ENCODE measurements at places on chromosomes 11 and 22.

- no peak for DNase-seq
Measured at GRCh38 chr11:73077454-73077853, 64.7 kb downstream of the FCHSD2 start.

GRCh38 chr11:122686111-122686510 lies 30.6 kb downstream of the UBASH3B start:
- no peak for DNase-seq

- no peak for DNase-seq
Measured at GRCh38 chr11:112941104-112941503, 20.1 kb upstream of the NCAM1 start.

GRCh38 chr22:19971276-19972124 lies 29.9 kb upstream of the TXNRD2 start:
- no peak for DNase-seq

DNA sequence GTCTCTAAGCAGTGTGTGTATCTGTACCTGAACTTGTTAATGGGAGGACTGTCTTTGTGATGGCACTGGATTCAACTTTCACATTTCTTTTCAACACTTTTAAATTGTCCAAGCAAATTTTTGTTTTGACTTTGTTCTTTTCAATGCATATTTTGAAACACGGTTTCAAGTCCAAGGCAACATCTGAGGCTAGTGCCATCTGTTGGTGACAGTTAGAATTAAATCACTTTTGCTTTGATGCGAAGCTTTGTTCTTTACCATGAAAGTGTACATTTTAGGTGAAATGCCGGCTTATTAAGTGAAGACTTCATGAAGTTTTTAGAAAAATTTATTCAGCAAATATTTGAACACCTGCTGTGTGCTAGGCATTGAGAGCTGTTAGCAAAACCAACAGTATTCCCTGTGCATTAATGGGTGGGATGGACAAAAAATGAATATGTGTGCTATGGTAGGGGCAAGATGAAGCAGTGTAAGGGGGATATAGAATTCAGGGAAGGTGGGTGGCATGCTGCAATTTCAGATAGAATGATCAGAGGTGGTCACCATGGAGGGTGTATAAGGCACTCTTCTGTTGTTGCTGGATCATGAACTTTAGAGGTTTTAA lies 70.2 kb downstream of the DDX10 start:
- no peak for DNase-seq

DNA sequence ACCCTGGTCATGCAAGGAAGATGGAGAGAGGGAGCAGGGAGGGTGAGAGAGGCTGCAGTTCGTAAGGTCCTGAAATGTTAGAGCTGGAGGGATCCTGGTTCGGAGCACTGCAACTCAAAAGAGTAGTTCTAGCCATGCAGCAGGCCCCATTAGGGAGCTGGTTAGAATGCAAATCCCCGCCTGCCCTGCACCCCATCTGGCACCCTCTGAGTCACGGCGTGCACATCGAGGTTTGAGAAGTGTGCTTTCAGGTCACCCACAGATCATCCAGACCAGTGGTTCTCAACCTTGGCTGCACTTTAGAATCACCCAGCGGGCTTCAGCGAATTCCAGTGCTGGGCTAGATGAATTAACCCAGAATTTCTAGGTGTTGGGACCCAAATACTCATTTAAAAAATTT lies 48.2 kb downstream of the ST3GAL4 start:
- no peak for DNase-seq

- DNase-seq, result no peak
Measured at GRCh38 chr11:77027275-77027674, 6.9 kb upstream of the B3GNT6 start.

DNA sequence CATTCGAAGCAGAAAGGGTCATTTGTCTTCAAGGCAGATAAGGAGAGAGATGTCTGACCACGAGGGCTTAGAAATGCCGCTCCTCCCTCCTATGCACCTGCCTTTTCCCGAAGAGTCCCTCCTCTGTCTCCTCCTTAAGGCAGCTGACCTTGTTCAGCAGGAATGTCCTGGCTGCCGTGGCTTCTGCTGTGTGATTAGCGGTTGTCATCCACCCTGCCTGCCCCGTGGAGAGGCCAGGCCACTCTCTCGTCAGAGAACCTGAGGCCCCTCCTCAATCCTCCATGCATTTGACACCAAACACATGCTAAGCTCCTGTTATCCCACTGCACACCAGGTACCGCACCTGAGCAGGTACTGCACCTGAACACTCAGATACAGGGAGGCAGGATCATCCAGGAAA lies 834.6 kb downstream of the TBC1D22A start:
- no peak for DNase-seq

DNA sequence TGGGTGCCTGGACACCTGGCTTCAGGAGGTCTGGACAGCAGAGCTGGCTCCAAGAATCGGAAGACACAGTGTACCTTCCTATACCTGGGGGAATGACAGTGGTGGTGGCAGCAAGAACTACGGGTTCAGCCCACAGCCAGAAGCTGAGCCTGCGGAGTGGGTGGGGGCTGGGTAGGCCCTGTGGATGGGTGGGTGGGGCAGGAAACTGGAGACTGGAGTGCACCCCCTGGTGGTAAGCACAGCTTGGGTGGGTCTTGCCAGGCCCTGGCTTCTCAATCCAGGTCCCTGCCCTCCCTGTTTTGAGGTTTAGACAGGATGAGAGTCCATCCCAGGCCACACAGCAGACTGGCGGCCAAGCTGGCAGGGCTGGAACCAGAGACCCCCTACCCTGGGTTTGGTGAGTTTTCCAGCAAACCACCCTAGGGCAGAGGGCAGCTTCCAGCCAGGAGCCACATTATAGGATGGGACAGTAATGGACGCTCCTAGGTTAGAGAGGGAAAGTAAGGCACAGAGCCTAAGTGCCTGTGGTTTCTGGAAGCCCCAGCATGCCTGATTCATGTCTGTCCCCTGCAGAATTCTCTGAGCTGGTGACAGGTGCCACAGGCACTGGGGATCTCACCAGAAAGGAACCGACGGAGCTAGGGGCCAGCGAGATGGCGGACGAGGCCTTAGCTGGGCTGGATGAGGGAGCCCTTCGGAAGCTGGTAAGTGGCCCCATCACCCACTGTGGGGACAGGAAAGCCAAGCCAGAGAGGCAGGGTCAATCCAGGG lies 1.7 kb downstream of the SMTN start:
- peak; percentile 30 for DNase-seq

DNA sequence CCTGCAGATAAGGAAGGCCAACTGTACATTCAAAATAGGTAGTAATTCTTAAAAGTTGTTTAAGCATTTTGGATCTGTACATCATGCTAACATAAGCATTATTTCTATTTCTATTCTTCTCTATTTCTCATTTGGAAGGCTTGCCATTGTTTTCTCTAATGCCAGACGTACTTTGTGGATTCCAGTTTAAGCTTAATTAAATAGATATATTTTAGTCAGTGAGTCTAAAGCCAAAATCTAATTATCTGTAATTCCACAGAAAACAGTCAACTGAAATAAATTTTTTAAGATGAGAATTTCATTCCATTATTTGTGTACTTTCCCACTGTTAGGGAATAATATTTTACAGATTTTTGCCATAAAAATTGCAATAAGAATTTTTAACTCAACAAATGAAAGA lies 123.0 kb downstream of the LUZP2 start:
- no peak for DNase-seq

- DNase-seq, result peak; percentile 39
Measured at GRCh38 chr11:95231881-95232605, 1.0 kb upstream of the SESN3 start.

- no peak for DNase-seq
Measured at GRCh38 chr11:10413268-10413667, 41.8 kb upstream of the AMPD3 start.

GRCh38 chr22:48488611-48489511 lies 1338.8 kb downstream of the BRD1 start:
- no peak for DNase-seq

- no peak for DNase-seq
Measured at GRCh38 chr11:101428918-101429317, 154.9 kb downstream of the TRPC6 start.

DNA sequence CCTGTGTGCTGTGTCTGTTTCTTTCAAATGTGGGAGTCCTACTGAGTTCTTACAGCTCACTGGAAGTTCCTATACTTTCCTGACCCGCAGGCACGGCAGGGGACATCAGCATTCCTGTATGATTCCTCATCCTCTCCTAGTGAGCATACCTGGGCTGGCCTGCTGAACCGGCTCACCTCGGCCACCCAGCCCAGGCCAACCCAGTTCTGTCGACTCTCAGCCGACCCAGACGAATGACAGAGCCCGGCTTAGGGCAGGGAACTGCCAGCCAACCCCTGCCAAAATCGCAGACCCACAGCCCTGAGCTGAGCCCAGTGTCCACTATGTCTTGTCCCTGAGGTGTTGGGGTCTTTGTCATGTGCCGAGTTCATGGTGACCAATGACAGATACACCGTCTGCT lies 339.7 kb downstream of the BRD1 start:
- DNase-seq, result no peak

DNA sequence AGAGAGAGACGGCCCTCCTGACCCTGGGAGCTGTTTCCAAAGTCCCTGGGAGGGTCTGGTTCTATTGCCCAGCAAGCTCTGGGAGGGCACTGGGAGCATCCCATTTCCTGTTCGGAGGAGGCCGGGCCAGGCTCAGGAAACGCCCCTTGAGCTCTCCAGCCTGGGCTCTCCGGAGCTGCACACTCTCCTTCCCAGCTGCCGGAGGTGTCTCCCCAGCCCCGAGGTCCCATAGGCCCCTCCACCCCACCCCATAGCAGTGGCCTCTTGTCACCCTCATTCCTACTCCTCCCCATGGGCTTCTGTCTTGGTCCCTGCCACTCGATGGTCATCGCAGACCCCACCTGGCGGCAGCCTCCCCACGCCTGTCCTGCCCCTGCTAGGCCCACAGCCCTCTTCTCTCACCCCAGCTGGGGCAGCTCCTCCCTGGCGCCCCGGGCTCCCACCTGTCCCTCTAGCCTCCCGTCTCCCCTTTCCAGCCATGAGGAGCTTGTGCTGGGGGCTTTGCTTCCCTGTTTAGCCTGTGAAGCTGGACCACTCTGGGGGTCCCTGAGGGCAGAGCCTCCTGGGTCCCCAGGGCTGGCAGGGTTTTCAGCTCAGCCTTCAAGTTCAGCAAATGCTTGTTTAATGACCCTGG lies 2.8 kb downstream of the TSPAN32 start:
- no peak for DNase-seq

DNA sequence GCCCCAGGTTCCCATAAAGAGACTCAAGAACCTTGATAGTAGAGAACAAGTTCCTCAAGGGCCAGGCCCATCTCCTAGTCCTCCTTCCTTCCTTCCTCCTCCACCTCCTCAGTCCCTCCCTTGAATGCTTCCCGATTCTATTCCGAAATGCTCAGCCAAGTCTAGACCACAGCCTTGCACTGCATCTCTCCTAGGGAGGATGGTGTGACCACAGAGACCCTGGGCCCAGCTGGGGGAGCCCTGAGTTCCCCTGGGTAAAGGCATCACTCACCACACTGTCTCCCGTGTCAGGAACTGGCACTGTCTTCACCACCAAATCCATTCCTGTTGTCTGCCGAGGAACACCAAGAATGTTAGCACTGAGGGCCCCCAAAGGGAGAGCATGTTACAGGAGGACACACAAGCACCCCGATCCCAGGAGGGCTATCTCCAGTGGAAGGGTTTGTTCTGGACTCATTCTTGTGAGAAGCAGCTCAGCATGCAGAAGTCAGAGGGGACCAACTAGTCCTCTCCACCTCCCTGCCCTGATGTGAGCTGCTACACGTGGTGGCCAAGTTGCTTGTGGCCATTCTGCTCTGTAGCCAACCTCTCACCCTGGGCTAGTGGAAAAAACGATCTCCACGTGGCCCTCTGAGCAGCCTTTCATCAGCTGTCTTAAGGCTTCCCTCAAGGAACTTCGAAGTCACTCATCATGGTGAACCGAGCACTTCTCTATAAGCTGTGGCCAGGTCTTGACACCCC lies 8.7 kb downstream of the IFT27 start:
- no peak for DNase-seq

GRCh38 chr11:96863520-96863919 lies 473.7 kb downstream of the JRKL start:
- no peak for DNase-seq

GRCh38 chr11:12547953-12548650 lies 126.1 kb upstream of the TEAD1 start:
- DNase-seq, result no peak

DNA sequence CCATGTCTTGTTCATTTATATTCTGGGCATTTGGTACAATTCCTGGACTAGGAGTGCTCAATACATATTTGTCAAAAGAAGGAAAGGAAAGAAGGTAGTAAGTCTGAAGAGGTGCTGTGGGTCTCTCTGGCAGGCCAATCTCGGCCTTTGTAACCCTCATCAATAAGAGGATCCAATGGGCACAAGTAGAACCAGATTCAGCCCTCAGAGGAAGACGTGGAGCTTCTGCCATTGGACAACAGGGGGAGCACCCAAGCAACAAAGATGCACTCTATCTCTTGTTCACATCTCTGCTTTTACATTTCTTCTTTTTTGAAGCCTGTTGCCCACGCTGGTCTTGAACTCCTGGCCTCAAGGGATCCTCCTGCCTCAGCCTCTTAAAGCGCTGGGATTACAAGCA lies 2.2 kb upstream of the VPS11 start:
- peak; percentile 19 for DNase-seq

DNA sequence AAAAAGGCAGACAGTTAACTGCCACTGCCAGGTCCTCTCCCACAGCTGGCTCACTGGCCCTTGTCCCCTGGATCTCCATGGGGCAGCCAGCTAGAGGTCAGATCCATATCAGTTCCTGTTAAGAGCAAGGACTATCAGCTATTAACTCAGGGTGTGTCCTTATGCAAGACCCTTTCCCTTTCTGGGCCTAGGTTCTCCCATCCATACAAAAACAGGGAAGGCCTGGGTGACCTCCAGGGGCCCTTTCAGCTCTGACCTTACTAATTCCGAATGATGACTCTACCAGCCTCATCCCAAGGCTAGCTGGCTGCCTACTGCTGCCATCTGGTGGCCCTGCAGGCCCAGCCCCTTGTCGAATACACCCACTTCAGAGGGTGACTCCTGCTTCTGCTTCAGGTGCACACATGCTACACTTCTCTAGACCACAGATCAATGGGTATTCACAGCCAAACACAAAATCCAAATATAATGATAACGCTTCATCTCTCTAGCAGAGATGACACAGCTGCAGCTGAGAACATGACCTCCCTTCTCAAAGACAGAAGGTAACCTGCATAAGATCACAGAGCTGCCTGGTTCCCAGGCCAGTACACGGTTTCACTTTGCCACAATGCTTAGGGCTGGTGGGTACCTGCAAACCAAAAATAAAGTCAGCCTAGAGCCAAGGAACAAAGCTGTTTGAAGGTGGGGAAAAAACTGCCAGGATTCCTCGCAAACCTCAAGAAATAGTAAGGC lies 34.1 kb downstream of the SERGEF start:
- no peak for DNase-seq

DNA sequence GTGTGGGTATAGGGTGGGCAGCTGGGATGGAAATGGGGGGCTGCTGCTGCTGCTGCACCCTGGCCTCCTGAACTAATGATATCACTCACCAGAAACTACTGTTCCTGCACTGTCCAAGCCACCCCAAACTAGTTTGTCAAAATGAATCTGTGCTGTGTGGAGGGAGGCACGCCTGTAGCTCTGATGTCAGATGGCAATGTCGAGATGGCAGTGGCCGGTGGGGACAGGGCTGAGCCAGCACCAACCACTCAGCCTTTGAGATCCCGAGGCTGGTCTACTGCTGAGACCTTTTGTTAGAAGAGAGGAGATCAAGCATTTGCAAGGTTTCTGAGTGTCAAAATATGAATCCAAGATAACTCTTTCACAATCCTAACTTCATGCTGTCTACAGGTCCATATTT lies 1.3 kb downstream of the RAG1 start:
- DNase-seq, result no peak

All from activated CD4-positive, alpha-beta T cell treated with anti-CD3 and anti-CD28 coated beads for 1 hour (primary cell).